Peyer's patch (tissue), 4 donors: ENCODE measurements at places on chromosomes 13 and 19. TPM values are rescaled to one million over a fixed set of nuclear protein-coding genes. Genes with fewer than 3 reads are reported as not detected.

DNA sequence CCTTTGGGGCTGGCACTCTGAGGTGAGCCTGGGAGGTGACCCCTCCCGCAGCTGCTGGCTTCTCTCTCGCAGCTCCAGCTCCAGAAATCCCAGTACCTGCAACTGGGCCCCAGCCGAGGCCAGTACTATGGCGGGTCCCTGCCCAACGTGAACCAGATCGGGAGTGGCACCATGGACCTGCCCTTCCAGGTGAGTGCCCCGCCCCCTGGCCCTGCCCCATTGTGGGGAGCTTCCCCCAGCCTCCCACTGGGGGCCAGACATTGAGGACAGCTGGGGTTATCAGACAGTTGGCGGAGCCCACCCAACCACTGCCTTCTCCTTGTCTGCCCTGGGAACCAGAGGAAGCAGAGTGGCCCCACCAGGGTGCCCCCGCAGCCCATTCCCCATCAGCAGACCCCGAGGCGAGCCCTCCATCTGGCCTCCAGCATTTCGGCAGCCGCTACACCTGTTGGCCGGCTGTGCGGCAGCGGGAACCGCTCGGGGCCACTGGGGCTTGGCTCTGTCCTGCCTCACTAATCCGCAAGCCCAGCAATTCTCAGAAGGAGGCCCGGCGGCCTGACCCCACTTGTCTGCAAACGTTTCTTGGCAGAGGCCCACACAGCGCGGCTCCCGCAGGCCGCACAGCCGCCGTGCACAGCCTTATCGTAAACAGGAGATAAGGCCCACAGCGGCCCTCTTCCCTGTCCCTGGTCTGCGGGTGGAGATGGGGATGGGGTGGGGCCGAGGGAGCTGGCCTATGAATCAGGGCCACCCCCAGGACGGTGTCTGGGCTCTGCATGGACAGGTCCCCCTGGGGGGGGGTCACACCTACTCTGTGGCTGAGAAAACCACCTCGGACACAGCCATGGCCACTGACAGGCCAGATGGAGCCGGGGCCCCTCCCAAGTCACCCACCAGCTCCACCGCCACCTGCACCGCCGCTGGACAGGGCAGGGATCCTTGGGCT lies 48.0 kb downstream of the COMP start:
- no peaks in the 10 kb centered on the region for H3K4me1 ChIP-seq
- H3K36me3 ChIP-seq, result no peaks in the 10 kb centered on the region
- no peaks in the 10 kb centered on the region for H3K27me3 ChIP-seq
- no peak overlapping the region for H3K4me3 ChIP-seq

DNA sequence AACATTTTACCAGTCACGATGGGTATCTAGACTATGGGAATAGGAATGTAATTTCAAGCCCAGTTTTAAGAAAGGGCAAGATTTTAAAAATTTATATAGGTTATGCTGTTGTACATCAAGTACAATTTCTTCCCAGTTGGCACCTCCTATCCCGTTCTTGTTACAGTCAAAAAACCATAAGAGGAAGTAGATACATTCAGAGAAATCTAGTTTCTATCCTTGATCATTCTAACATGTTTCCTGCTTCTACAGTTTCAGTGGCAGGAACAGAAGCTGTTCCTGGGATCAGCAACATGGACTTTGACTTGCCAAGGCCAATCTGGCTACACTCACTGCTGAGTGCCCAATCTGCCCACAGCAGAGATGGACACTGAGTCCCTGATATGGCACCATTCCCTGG lies 14.7 kb upstream of the FPR3 start:
- no peaks in the 10 kb centered on the region for H3K36me3 ChIP-seq
- H3K4me3 ChIP-seq, result no peak overlapping the region
- DNase-seq, result no peak
- H3K27ac ChIP-seq, result no peak overlapping the region
- no peaks in the 10 kb centered on the region for H3K4me1 ChIP-seq

The MOB3A gene
- 32.6 TPM for total RNA-seq

The CGB1 gene
- total RNA-seq, result not detected

The TMEM59L gene
- total RNA-seq, result 1.7 TPM

DNA sequence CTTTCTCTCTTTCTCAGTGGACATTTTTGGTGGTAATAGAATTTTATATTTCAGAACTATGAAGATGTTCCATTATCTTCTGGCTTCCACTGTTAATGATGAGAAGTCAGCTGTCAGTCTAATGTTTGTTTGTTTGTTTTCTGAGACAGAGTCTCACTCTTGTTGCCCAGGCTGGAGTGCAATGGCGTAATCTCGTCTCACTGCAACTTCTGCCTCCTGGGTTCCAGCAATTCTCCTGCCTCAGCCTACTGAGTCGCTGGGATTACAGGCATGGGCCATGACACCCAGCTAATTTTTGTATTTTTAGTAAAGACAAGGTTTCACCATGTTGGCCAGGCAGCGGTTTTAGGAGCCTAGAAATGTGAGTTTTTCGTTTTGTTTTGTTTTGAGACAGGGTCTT lies 4.7 kb downstream of the ZNF317 start:
- H3K27ac ChIP-seq, result no peak overlapping the region
- H3K27me3 ChIP-seq, result no peaks in the 10 kb centered on the region
- H3K36me3 ChIP-seq, result no peaks in the 10 kb centered on the region
- DNase-seq, result no peak
- no peaks in the 10 kb centered on the region for H3K4me1 ChIP-seq

DNA sequence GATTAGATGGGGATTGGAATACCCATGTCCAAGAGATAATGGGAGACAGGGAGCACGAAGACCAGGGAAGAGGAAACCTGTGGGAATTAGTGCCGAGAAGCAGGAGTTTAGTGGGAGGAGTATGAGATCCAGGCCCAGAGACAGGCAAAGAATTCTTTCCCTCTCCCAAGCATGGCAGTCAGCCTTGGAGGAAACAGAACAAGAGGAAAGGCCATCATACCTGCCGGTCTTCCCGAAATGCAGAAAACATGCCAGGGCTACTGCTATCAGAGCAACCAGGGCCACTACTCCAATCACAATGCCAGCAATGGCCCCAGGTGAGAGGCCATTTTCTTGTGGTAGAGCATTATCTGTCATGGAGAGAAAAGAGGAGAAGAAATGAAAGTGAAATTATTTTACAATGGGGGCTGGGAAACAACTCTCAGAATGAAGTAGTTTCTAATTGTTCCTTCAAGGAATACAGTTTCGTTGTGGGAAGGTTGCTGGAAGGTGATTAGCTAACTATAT lies 16.1 kb downstream of the CEACAM1 start:
- no peak overlapping the region for H3K27ac ChIP-seq
- H3K27me3 ChIP-seq, result no peaks in the 10 kb centered on the region
- DNase-seq, result no peak
- peaks cover 38% of the 10 kb centered on the region for H3K36me3 ChIP-seq

GRCh38 chr13:100130092-100130491 lies 41.2 kb downstream of the PCCA start:
- H3K4me3 ChIP-seq, result no peak overlapping the region
- no peaks in the 10 kb centered on the region for H3K4me1 ChIP-seq
- no peaks in the 10 kb centered on the region for H3K27me3 ChIP-seq
- H3K36me3 ChIP-seq, result no peaks in the 10 kb centered on the region
- no peak overlapping the region for H3K27ac ChIP-seq

The CBLC gene
- total RNA-seq, result 197 TPM

The VSTM2B gene
- not detected for total RNA-seq

The FCER2 gene
- not detected for total RNA-seq

- H3K36me3 ChIP-seq, result no peaks in the 10 kb centered on the region
- no peak overlapping the region for H3K27ac ChIP-seq
- no peak overlapping the region for H3K4me3 ChIP-seq
- no peaks in the 10 kb centered on the region for H3K27me3 ChIP-seq
- no peak for DNase-seq
These were observed 7.7 kb upstream of the KIR2DL4 start for GRCh38 chr19:54795758-54796157.
